ENCODE measurements at places on chromosomes 7 and 10.
A peak's percentile ranks its signal among the peaks of the same experiment; 100 is the strongest.

GRCh38 chr7:28354601-28355402, 57.5 kb upstream of the CREB5 start:
- DNase-seq, result no peak

GRCh38 chr10:75102830-75103673, 8.4 kb upstream of the SAMD8 start:
- no peak for DNase-seq

DNA sequence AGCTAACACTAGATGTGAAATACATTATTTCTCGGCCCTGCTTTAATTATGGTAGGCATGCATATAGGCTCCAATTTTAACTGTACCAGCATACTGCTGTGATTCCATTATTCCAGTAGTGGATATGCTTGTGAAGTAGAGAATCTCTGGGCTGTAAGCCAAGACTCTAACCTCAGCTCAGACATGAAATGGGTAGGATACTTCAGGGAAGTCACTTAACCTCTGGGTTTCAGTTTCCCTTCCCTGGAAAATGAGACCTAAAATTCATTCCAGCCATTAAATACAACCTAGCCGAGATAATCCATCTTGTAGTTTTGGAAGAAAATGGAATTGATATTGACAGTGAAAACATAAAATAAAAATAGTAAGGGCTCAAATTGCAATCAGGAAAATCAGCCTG, 59.6 kb upstream of the TRIL start:
- no peak for DNase-seq

DNA sequence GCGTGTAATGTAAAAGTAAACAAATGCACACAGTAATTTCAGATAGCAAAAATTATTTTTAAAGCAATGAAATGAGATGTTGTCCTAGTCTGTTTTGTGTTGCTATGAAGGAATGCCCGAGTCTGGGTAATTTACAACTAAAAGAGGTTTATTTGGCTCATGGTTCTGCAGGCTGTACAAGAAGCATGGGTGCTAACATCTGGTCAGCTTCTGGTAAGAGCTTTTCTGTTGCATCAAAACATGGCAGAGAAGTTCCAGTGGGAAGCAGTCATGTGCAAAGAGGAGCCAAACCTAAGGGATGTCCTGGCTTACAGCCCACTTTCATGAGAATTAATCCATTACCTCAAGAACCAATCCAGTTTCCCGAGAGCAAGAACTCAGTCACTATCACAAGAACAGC, 62.9 kb upstream of the MNX1 start:
- DNase-seq, result no peak

DNA sequence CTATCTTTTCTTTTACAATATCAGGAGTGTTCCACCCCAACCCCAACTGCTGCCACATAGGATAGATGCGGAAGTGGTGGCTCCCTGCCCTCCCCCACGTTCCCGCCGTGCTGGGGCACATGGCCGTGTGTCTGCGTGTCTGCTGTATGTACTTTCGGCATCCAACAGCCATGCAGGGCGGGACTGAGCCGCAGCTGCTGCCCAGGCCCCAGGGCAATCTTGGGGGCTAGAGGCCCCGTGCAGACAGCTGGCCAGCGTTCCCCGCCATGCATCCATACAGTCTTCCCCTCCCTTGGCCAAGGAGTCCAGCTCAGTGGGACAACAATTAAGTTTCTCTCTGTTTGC, 162.7 kb downstream of the DGKB start:
- no peak for DNase-seq

- no peak for DNase-seq
Measured at GRCh38 chr7:147509035-147509501, 1081.5 kb upstream of the C7orf33 start.

GRCh38 chr7:134966691-134967090, 19.6 kb upstream of the AGBL3 start:
- DNase-seq, result no peak

DNA sequence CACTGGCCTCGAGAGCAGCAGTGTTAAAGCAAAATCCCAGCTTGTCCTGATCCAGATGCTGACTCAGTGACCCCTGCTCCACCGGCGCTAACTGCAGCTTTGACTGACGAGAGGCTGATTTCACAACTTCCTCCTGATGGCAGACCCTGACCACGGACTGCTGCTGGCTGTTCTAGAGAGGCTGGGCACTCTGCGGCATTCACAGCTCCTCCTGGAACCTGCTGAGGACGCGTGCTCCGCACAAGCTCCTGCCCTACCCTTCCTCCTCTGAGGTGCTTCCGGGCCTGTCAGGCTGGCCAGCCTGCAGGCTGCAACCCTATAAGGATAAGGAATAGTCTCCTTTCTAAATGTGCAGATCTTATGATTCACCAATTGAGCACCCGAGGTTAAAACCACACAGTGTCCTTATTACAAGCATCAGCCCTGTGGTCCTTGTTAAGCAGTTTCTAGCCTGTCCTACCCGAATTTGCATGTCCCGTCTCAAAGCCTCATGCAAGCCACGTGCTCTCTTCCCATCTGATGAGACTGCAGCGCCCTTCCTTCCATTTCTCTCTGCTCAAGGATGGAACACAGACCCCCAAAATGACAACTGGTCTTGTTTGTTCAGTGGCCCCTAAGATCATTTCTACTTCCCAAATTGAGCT, 35.5 kb upstream of the NCAPG2 start:
- DNase-seq, result no peak

DNA sequence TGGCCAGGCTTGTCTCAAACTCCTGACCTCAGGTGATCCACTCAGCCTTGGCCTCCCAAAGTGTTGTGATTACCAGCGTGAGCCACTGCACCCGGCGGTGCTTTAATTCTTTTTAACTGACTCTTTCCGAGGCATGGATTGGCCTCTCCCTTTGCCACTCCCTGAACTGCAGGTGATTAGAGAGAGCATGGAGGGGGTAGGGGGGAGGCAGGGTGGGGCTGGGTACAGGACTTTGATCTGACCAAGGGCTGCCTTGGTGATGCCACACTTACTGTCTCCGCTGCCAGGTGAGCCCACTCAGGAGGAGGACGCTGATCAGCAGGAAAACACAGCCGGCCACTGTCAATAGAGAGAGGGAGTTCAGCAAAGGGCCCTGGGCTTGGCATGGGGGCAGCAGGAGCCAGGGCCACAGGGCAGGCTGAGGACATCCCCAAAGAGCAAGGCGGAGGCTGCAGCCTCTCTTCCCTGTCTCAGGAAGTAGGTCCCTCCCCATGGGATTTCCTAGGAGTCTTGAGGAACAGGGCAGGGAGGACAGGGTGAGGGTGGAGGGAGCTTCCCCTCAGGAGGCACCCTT, 40.5 kb upstream of the IL15RA start:
- no peak for DNase-seq

GRCh38 chr10:78528749-78529204, 495.1 kb downstream of the RPS24 start:
- DNase-seq, result no peak

GRCh38 chr7:101094791-101095375, 9.6 kb downstream of the TRIM56 start:
- DNase-seq, result peak; percentile 22

GRCh38 chr10:22321924-22322640, 1.2 kb downstream of the BMI1 start:
- peak; percentile 76 for DNase-seq

DNA sequence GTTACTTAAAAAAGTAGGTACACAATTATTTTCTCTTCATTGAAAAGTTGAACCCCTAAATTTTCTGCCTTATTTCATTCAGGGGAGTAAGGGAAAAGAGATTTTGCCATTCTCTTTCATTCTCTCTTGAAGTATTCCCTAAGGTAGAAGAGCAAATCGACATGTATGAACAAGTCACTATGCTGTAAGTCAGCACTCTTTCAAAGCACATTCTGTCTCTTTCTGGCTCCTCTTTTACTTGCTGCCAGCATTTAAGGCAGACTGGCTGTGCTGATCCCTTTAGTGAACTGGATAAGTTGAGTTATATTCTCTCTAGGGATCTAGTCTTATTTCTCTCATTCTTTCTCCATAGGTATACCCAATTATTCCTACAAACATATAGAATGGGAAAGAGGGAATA, 222.3 kb upstream of the ZWINT start:
- DNase-seq, result no peak

GRCh38 chr7:43843296-43843695, 26.0 kb downstream of the MRPS24 start:
- DNase-seq, result no peak

- no peak for DNase-seq
Measured at GRCh38 chr7:11005202-11005601, 31.5 kb downstream of the PHF14 start.

DNA sequence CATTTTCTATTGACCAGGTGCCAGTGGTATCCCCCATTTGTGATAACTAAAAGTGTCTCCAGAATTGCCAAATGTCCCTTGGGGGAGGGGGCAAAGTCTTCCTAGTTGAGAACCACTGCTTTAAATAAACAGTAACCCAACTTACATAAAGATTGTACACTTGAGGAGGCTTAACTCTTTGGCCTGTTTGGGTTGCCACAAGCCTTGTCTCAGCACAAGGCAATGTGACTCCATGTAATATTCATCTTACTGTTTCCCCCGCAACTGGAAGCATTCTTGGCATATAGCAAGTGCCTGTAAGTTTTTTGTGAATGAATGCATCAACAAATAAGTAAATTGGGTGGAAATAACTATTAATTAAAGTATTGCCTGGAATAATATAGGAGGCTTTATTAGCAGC, 108.3 kb downstream of the ANK3 start:
- no peak for DNase-seq

DNA sequence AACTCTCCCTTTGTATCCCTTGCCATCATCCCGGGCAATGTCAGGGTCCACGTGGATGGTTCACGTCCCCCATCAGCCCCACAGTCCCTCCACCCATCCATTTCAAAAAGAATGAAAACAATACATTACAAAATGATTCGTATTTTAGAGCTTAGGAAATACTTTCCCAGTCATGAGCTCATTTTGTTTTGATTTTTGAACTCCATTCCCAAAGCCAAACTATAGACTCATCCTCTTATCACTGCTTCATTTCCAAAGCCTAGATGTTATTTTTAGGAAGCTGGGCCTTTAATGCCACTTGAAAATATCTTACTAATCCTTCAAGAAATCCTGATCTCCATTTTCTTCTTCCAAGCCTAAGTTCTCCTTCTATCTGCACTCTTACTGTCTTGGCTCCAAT, 72.1 kb downstream of the WNT2 start:
- no peak for DNase-seq

Data from retina (tissue), 1 donor.